ENCODE measurements at places on chromosomes 1 and 21. TPM values are rescaled to one million over a fixed set of nuclear protein-coding genes. Genes with fewer than 3 reads are reported as not detected.

Gene B3GALT5
- total RNA-seq, result not detected

DNA sequence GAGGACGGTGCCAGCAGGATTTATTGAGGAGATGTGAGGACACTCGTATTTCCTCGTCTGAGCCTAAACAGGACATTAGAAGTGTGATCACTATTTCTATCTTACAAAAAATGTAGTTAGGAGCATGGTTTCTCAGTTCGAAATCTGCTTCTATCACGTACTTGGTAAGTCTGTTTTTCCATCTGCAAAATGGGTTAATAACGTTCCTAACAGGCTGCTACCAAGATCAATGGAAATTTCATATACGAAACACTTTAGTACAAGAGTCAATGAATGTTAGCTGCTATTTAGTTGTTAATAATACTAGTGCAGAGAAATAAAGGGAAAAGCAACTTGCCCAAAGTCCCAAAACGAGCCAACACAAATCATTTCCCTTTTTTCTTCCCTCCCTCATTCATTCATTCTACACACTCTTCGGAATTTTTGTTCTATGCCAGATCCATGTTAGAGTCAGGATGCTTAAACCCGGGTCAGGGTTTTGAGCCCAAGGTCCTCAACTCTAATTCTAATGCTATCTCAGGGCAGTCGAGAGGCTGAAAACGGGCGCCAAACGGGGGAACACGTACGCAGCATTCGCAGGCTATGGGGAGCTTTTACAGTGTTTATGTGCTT, 608 bp downstream of the SNRNP40 start:
- DNase-seq, result no peak

GRCh38 chr1:212179394-212180076, 105.7 kb upstream of the PPP2R5A start:
- no peak for DNase-seq

DNA sequence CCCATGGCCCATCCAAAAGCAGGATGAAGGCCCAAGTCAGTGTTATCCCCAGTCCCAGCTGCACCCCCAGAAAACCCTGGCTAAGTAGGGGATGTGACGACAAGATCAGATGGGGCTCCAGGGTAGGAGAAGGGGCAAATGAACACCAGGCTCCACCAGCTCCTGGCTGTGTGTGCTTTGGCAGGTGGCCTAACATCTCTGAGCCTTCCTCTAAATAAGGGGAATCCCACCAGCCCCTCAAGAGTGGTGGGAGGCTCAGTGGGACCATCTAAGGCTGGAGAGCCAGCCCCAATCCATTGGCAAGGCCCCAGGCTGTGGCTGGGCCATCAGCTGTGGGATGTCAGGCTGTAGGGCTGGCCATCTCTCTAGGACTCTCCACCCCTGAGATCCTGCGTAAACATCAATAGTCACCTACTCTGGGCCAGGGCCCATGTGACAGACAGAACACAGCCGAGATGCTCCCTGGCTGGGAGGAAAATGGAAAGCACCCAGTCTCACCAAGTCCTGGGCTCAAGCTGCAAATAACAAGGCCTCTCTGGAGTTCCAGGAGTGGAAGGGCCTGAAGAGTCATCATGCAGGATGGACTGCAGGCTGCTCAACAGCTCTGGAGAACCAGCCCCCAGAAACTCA, 7.5 kb downstream of the SDC3 start:
- no peak for DNase-seq

- no peak for DNase-seq
Observed at GRCh38 chr1:196160066-196160795, 448.0 kb downstream of the KCNT2 start.

Gene ELF3
- total RNA-seq, result 0.73 TPM

DNA sequence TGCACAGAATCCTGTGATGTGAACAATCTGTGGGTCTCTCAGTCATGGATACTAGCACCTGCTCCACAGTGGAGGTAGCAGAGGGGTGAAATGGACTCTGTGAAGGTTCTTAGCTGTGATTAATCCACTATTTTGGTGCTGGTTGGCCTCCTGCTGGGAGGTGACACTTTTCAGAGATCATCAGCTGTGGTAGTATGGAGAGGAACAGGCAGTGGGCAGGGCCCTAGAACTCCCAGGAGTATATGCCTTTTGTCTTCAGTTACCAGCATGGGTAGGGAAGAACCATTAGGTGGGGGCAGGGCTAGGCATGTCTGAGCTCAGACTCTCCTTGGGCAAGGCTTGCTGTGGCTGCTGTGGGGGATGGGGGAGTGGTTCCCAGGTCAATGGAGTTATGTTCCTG, 54.0 kb upstream of the KCNJ15 start:
- DNase-seq, result no peak

Gene RHCE
- total RNA-seq, result 1.0 TPM

GRCh38 chr1:23478896-23479665, 4.9 kb downstream of the ASAP3 start:
- DNase-seq, result peak; percentile 99

DNA sequence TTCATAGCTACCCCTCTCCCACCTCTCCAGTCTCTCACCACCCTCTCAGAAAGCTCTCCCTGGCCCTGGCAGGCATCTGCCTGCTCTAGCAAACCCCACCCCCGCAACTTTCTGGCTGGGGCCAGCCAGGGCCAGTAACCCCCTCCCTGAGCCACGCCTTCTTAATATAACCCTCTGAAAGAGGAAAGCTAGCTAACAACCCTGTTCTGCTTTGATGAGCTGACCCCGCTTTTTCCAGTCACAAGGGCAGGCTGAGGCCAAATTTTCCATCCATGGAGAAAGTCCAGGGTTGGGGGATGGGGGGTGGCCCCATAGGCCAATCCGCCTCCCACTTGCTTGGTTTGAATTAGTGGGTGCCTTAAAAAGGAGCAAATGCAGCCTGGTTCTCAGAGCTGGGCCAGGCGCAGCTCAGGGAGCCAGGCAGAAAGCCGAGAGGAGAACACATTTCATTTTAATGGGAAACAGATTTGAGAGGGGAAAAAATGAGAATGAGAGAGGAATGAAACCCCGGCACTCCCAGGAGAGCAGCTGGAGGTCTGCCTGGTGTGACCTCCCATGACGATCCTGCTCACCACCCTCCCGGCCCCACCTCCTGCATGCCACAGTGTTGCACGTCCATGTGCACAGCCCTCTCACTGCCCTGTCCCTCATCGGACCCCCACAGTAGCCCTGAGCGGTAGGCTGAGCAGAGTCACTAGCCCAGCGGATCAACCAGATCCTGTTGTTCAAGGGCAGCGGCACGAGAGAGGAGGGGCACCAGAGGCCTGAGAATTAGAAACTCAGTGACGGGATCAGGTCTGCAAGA, 62.3 kb downstream of the OPTC start:
- peak; percentile 56 for DNase-seq

DNA sequence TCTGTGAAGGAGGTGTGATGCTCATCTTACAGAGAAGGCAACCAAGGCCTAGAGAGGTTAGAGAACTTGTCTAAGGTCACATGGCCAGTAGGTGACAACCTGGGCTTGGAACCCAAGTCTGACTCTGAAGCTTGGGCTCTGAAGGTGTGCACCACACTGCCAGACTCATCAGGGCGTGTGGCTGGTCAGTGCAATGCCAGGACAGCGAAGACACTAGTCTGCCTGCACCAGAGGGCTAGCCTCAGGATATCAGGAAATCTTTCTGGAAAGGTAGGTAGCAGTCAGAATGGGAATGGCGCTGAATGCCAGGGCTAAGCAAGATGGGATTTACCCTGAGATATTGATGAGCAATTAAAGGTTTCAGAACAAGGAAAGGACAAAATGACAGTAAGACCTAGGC, 34.9 kb downstream of the ELK4 start:
- no peak for DNase-seq

Gene OTUD7B
- 38.9 TPM for total RNA-seq

Gene INPP5B
- 6.8 TPM for total RNA-seq

Gene CD1D
- total RNA-seq, result 0.58 TPM

Gene LDLRAD1
- not detected for total RNA-seq

- DNase-seq, result peak; percentile 93
Observed at GRCh38 chr1:44739307-44740178, at the start of gene KIF2C. TSS of gene KIF2C (plus strand) at chr1:44739837. CDS start at chr1:44739933, 96 bp downstream.

GRCh38 chr1:92495392-92496063, 8.8 kb upstream of the GFI1 start:
- no peak for DNase-seq

DNA sequence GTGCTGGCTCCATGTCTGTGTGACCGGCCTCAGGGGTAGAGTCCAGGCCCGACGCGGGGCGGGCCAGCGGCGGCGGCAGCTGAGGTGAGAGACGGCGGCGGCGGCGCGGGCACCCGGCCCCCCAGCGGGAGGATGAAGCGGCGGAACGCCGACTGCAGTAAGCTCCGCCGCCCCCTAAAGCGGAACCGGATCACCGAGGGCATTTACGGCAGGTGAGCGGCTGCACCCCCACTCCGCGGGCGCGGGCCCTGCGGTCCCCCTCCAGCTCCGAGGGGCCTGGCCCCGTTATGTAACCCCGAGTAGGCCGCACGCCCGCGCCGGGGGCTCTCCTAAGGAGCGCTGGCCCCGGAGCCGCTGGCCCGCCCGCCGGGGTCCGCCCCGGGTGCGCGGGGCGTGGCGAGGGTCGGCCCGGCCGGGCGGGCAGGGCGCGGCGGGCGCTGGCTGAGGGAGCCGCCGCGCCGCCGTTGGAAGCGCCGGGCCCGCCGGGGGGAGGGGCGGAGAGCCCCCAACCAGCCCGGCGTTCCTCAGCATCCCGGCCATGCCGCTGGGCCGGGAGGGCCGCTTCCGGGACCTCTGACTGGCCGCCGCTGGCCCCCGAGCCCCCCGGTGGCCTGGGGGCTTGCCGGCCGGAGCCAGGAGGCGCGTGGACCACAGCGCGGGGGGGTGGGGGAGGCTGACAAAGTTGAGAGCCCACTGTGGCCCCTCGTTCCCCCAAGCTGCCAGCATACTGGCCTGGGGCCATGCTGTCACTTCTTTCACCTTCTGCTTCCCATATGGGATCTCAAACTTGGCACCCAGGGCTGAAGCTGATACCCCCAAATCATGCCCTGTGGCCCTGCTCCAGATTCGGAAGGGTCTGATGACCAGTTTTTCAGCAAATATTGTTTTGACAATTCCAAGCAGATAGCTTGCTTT, 527 bp downstream of the MACO1 start:
- DNase-seq, result peak; percentile 42

DNA sequence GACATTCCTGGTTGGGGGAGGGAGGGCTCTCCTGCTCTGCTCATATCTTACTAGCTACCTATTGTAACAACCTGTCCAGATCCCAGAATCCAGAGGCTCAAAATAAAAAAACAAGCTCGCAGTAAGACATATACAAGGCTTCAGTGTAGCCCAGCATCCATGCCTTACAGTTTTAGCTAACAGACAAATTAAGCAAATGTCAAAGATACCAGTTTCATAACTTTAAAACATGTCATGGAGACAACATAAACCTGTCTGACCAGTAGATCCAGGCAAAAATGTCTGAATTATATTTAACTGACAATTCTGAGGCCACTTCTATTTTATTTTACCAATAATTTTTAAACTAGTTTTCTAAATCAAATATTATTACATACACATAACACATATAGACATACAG, 167.7 kb upstream of the TNR start:
- DNase-seq, result no peak

- no peak for DNase-seq
Observed at GRCh38 chr1:155052439-155053395, 1.6 kb downstream of the ADAM15 start.

DNA sequence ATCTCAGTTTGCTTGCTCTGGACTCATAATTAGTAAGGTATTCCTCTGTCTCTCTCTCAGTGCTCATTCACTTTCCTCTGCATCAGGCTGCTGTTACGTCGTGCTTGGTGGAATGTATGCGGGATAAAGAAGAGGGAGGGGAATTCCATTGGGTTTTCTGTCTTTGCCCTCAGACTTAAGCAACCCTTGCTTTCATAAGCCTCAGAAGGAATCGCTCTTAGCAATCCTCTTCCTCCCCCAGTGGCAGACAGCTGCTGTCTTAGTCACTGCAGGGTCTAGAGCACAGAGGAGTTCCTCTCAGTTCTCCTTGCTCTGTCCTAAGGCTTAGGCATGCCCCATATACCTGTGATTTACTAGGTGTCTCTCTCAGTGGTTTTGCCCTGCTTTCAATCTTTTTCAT, 19.1 kb upstream of the NTMT2 start:
- no peak for DNase-seq

DNA sequence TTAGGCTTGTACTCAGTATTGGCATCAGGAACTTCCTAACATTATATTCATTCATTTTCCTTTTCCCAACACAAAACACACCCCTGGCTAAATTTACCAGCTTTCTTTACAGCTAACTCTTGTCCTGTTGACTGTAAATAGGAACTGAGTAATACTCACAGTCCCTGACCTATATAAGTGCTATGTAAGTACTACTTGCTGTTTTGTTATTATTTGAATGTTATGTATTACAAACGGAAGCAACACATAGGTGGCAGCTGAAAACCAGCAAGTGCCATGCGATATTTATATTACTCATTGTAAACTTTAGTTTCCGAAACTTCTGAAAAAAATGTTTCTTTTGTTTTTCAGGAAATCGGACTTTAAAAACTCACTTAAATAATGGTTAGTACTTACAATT, 21.5 kb downstream of the PTGER3 start:
- no peak for DNase-seq

Gene CCDC185
- total RNA-seq, result not detected

Gene REN
- not detected for total RNA-seq

DNA sequence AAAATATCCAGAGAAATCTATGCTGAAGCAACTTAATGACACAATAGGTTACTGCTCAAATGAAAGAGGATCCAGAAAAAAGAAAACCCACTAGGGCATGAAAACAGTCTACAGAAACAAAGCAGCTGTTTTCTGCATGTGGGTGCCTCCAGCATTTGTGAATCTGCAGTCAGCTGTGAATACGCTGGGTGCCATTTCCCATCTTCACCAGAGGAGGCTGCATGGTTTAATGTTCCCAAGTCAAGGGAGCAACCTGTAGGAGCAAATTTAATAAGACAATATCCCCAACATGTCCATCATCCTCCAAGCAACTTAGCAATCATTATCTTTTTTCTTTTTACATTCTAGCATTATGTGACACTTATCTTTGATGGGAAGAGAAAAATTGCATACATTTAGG, 396.6 kb downstream of the BRINP2 start:
- DNase-seq, result no peak
